ENCODE measurements at places on chromosomes 16 and 17. TPM values are rescaled to one million over a fixed set of nuclear protein-coding genes. Genes with fewer than 3 reads are reported as not detected.
A peak's percentile ranks its signal among the peaks of the same experiment; 100 is the strongest.

DNA sequence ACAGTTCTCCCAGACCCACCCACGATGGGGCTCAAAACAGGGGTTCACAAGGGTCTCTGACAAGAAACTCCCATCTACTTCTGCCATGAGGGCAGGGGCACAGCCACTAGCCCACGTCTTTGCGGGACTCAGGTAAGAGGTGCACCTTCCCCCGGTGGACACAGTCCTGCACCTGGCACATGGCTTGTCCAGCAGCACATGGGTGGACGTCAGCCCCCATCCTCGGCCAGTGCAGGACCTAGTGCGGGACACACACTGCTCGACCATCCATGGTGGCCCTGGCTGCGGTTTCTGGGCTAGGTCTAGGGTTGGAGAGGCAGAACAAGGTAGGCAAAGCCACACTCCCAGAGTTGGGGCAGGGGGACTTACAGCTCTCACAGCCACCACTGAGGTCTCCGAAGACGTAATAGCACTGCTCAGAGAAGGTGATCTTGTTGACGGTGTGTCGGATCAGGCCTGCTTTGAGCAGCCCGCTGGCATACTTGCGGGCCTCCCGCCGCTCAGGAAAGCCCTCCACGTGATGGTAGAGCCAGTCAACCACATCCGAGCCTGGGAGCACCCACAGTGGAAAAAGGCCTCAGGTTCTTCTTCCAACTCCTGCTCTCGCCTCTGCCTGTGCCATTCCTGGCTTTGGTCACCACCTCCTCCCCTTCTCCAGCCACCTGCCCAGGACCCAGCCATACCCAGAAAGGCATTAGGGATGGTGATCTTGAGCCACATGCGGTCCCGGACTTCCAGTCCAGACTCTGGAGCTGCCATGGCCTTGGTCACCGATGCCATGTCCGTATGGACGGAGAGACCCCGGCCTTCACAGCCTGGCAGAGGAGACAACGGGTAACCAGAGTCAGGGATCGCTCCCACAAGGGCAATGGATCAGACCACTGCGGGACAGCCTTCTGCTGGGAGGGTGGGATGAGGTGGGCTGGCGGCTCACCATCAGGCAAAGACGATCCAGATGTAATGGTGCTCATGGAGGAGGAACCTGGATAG is 7.3 kb downstream of the ACADVL start:
- DNase-seq = no peak

GRCh38 chr17:77692571-77693161 is 265.8 kb upstream of the TNRC6C start:
- no peak for DNase-seq

DNA sequence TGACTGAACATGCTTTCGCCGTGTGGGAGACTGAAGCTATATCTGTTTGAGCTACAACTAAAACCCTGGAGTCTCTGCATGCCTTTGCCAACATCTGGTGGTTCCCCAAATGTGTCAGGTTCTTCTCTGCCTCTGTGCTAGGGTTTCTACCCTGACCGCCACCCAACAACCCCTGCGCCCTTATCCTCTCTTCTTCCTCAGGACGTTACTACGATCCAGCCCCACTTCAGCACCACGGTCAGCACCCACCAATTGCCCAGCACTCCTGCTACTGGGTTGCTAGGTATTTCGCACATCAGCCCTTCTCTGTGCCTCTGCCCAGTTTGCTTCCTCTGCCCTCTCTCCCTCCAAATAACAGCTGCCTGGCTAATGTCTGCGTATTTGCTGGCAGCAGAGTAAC is 106.3 kb upstream of the HSBP1 start:
- DNase-seq = peak; percentile 59

DNA sequence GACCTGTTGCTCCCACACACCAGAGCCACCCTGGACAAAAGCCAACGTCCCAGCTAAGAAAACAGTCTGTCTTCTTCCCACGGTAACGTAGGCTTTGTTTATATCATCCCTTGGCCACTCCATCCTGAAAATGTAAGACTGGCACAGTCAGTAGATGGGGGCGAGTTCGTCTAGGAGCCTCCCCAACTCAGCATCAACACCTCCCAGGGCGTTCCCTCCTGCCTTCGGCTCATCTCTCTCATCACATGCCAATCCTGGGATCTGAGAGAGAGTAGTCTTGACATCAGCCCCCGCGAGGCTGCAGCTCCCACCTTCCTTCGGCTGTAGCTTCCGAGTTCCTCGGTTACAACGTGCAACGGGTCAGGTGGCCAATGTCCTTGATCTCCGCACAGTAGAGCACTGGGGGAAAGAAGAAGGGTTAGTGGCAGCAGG is 894 bp downstream of the RNF227 start:
- peak; percentile 72 for DNase-seq

GRCh38 chr16:69277413-69277812 is 33.7 kb upstream of the VPS4A start:
- DNase-seq = no peak

DNA sequence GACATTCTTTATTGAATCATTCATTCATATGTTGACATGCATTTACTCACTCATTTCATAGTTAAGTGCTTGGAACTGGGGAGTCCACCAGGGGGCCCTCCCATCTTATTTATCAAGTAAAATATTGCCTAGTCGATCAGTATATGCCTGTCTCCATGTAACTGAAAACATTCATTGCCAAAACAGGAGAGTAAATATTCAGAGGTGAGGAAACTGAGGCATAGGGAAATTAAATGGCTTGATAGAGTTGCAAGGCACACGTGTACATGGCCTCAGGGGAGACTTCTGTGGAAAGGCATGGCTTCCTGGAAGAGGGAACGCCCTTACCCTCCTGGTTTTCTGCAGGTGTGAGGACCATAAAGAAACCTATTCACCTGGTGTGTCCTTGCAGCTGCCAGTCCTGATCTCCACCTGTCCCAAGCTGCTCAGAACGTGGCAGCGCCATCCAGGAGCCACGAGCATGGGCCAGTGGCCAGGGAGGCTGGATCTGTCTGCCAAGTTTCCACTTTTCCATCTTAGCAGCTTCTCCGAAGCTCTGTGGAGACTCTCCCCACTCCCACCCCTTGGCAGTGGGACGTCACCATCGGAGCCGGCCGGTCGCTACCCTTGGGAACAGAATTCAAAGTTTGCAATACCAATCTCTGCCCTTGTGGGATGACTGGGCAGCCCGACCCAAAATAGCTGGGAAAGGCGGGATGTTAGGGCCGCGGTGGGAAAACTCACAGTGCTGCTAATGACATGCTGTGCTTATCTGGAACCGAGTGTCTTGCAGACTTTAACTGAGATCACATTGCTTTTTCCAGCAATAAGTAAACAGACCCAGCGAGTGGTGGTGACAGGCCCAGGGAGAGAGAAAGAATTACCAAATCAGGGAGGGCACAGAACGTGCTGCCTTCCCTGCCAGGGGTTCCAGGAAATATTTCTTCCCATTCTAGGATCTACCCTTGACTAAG is 4.1 kb upstream of the C1QTNF1 start:
- DNase-seq = peak; percentile 88

GRCh38 chr16:89143201-89143741 is 28.3 kb upstream of the CDH15 start:
- DNase-seq = no peak

- no peak for DNase-seq
Measured at GRCh38 chr17:42518755-42519545, 17.1 kb upstream of the NAGLU start.

- DNase-seq = no peak
Measured at GRCh38 chr16:2335286-2335895, 5.1 kb downstream of the ABCA3 start.

DNA sequence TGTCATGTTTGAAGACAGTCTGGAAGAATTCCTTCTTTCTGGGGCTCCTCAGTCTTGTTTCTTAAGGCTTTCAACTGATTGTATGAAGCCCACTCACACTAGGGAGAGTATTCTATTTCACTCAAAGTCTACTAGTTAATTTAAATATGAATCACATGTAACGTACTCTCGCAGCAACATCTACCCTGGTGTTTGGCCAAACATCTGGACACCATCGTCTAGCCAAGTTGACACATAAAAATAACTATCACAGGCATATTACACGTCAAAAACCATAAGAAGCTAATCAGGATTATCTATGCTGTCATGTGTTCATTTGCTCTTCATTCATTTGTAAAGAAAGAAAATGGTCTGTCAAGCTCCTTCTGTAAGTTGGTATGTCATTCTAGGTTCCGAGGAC is 787.4 kb downstream of the KCNJ2 start:
- DNase-seq = no peak

DNA sequence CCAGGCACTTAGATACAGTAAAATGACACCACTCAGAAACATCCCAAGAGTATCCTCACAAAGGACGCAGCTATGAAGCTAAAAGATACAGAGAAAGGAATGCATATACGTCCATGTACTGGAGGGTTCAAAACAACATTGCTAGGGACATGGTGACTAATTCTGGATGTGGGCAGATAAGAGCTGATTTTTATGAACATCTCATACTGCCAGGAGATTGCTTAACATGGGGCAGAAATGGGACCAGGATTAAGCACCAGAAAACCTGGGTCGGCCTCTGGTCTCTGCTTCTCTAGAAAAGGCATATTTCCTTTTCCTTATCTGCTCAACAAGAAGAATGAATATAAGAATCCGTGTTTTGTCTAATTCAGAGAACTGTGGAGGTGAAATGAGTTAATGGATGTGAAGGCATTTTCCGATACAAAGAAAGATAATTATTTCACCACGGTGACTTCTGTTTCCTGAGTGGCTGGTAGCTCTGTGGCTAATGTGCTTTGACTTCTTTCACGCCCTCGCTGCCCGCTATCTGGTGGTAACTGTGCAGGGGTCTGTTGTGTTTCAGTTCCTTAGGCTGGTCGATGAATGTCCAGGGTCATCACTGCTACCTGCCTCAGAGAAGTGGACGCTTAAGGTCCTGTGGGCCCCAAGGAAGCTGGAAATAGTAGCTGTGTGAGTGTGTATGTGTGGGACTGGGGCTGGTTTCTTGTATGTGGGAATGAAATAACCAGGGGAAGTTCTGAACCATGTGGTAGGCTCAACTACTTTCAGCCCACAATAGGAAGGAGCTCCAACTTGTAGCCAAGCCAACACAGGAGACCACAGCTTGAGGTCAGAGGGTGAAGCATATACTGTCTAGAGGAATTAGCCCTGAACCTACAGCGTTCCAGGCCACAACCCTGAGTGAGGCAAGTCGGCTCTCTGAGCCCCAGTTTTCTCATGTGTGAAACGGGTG is 15.8 kb upstream of the CCL5 start:
- no peak for DNase-seq

DNA sequence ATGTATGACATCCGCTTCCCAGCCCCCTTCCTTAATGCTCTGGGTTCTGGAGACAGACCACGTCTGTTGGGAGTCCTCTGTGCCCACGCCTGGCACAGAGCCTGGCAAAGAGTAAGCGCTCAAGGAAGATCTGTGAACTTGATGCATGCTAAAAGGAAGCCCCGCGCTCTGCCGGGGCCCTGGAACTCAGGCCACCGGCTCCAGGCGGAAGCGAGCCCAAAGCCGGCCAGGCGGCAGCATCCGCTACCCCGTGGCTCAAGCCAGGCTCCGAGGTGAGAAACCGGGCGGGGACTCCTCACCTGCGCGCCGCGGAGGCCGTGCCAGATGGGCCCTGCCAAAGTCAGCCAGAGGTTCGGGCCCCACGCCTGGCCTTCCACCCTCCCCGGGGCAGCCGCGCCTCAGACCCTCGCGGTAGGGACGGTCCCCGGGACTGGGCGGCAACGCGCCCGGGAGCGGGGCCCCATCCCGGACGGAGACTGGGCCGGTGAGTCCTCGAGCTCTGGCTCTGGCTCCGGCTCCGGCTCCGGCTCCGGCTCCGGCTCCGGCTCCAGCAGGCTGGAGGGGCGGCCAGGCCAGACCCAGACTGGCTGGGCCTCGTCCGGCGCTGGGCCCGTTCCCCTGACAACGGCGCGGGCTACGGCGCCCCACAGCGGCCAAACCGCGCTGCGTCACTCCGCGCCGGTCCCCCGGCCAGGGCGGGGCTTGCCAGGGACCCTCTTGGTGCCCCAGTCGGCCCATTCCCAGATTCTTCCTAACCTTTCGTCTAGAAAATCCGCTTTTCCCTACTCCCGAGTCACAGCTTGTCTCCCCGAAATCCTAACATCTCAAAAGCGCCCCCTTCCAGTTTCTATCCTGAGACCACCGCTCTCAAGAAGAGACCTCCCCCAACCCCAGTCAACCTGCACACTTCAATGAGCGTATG is at the start of gene ZDHHC1:
TSS of gene ZDHHC1 (minus strand) at position 606 of the 922 bp plus-strand sequence. CDS start 8,702 bp downstream, outside the sequence.
- peak; percentile 76 for DNase-seq

GRCh38 chr17:42880776-42881310 is 19.8 kb upstream of the G6PC1 start:
- no peak for DNase-seq

- no peak for DNase-seq
Measured at GRCh38 chr16:7057458-7057857, 275.2 kb upstream of the RBFOX1 start.

DNA sequence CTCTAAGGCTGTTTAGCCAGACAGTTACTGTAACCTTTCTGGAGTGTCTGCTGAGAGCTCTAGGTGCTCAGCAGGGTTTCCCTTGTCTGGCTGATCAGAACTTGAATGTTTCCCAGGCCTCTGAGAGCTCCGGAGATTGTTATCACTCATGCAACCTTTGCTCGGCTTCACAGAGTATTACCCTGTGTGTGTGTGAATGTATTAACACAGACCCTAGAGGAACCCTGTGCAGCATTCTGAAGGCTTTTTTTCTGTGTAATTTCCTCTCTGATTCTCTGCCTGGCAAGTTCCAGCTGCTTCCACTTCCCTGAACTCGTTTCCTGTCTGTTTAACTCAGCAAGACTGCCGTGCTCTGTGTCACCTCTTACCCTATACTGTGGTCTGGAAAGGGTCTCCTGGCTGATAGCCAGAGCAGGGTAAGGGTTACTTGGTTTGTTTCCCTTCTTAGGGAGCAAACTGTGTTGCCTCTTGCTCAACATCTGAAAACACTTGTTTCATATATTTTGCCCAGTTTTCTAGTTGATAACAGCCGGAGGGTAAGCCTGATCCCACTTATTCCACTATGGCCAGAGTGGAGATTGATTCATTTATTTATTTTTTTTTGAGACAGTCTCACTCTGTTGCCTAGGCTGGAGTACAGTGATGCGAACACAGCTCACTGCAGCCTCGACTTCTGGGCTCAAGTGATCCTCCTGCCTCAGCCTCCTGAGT is 21.7 kb downstream of the PRMT7 start:
- DNase-seq = peak; percentile 97

DNA sequence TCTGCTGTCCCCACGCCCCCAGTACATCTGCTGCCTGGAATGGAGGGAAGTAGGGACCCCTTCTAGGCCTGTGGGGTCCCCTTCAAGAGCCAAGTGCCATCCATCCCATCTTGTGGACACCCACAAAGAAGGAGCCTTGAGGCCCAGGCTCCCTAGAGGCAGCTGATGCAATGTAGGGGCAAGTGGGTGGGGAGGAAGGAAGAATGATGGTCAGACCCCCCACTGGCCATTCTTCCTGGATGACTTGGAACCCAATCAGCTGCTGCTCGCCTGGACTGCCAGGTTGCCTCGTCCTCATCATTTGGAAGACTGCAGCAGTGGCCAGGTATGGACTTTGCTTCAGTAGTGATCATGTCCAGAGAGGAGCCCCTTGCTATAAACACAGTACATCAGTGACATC is 48.9 kb downstream of the SMPD3 start:
- DNase-seq = no peak

Gene SLC5A11
- total RNA-seq = 0.13 TPM

Gene CNGB1
- total RNA-seq = not detected

Gene KRTAP4-5
- not detected for total RNA-seq

Gene RAMP2
- 25.9 TPM for total RNA-seq

Gene NPIPA5
- total RNA-seq = 0.64 TPM

All from dermis microvascular lymphatic vessel endothelial cell (primary cell).